ENCODE measurements at places on chromosomes 12 and 14. TPM values are rescaled to one million over a fixed set of nuclear protein-coding genes. Genes with fewer than 3 reads are reported as not detected.

Gene CABP1
- 0.10 TPM for total RNA-seq

Gene TPPP2
- total RNA-seq: 4.6 TPM

Gene ENTPD5
- total RNA-seq: 173 TPM

Gene KRT73
- total RNA-seq: not detected

Gene SRSF9
- 57.8 TPM for total RNA-seq

Gene BATF
- 1.4 TPM for total RNA-seq

Gene CIDEB
- total RNA-seq: 216 TPM

Gene ST8SIA1
- total RNA-seq: not detected

Gene CCDC197
- not detected for total RNA-seq

Gene CCDC92
- 21.2 TPM for total RNA-seq

Gene ATXN3
- total RNA-seq: 9.3 TPM

Gene FAM161B
- total RNA-seq: 1.3 TPM

Gene DEGS2
- total RNA-seq: 0.93 TPM

Gene ADGRD1
- 11.6 TPM for total RNA-seq

Gene DNAJC22
- 42.3 TPM for total RNA-seq

Gene GDF11
- 1.1 TPM for total RNA-seq

Gene TOMM20L
- not detected for total RNA-seq

- no peak for DNase-seq
These were observed 63.2 kb downstream of the AMN start for GRCh38 chr14:102985665-102986064.

- no peak for DNase-seq
These were observed 608 bp downstream of the ZNF410 start for GRCh38 chr14:73887318-73887616.

DNA sequence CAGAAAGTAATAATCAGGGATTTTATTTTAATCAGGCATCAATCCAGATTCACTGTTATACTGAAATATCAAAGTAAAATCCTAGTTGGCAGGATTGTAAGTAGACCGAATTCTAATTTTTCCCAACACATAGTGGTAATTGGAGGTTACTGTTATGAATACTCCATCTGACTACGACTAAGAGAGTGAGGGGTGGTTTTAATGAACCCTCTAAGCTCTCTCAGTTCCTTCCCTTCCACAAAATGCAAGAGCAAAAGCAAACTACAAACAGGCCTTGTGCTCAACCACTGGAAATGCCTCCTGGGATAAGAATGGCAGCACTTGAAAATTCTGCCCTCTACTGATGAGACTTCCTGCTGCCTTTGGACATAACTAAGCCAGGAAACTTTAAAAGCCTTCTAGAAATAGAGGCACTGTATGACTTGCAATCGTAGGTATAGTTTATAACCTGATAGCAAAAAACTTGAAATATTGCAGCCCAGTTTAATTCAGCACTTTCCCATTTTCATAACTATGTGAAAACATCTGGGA lies 184.8 kb downstream of the SLC16A7 start:
- DNase-seq: no peak

DNA sequence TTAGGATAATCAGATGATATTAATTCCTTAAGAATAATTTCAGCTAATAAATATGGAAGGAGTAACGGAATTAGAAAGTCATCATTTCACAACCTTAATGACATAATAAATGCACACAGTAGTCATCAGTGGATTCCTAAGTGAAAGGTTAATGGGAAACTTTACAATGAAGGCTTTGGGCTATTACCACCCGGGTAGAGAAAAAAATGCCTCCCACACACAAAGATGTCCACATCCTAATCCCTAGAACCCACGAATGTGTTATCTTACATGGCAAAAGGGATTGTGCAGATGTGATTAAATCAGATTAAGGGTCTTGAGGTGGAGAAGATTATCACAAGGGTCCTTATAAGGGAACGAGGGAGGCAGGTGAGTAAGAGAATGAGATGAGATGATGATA lies 5.6 kb downstream of the TMED10 start:
- DNase-seq: no peak

GRCh38 chr12:1272142-1272541 lies 281.1 kb downstream of the ERC1 start:
- no peak for DNase-seq

DNA sequence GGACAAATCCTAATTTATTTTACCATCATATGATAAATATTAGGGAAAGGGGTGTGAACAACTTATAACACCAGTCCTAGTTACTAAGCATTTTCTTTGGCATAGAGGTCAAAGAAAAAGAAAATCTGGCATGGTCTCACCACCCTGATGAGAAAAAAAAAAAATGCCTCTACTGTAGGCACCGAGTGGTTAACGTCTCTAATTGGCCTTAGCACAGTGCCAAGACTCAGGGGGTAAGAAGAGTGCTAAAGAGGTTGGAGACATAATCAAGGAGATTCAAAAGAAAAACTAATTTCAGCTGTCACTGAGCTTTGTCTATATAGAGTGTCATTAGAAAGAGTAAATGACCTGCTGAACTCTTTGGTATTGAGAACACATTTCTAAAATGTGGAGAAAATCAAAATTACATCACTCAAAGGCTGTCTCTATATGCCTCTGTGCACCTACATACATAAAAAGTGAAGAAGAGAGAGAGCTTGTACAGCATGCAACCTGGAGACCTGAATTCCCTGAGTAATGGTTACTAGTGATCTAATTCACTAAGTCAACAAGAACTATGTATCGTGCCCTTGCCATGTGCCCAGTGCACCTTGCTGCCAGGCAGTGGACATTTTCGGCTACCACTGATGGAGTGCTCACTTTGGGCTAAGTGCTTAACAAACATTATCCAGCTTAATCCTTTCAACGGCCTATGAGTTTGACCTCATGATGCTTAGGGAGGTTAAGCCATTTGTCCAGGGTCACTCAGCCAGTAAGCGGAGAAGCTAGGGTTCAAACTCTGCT lies 113.8 kb upstream of the G2E3 start:
- no peak for DNase-seq

- no peak for DNase-seq
These were observed 43.3 kb downstream of the AEBP2 start for GRCh38 chr12:19482551-19483109.

- no peak for DNase-seq
These were observed 117.9 kb upstream of the SFSWAP start for GRCh38 chr12:131592972-131593371.

GRCh38 chr12:47318963-47319362 lies 239.2 kb upstream of the AMIGO2 start:
- DNase-seq: no peak

- DNase-seq: no peak
These were observed 98.6 kb downstream of the FIGNL2 start for GRCh38 chr12:51749986-51750317.

GRCh38 chr14:71714225-71714624 lies 218.0 kb upstream of the RGS6 start:
- no peak for DNase-seq

- DNase-seq: no peak
These were observed 494.3 kb upstream of the ATXN7L3B start for GRCh38 chr12:74043343-74043742.

- no peak for DNase-seq
These were observed 59.6 kb downstream of the FBXL14 start for GRCh38 chr12:1534748-1535147.

DNA sequence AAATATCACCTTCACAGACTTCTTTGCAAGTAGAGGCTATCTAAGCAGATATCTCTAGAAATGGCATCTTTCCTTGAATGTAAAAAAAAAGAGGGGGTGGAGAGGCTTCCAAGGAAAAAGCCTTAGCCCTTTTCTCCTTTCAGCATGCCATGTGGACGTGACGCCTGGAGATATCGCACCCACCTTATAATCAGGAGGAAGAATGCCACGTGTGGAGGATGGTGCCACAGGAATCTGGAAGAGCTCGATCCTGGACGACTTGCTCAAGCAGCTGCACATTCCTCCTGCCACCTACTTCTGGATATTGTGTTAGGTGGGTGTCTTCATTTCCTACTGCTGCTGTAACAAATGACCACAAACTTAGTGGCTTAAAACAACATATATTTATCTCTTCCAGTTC lies 203.6 kb downstream of the NUAK1 start:
- DNase-seq: no peak

DNA sequence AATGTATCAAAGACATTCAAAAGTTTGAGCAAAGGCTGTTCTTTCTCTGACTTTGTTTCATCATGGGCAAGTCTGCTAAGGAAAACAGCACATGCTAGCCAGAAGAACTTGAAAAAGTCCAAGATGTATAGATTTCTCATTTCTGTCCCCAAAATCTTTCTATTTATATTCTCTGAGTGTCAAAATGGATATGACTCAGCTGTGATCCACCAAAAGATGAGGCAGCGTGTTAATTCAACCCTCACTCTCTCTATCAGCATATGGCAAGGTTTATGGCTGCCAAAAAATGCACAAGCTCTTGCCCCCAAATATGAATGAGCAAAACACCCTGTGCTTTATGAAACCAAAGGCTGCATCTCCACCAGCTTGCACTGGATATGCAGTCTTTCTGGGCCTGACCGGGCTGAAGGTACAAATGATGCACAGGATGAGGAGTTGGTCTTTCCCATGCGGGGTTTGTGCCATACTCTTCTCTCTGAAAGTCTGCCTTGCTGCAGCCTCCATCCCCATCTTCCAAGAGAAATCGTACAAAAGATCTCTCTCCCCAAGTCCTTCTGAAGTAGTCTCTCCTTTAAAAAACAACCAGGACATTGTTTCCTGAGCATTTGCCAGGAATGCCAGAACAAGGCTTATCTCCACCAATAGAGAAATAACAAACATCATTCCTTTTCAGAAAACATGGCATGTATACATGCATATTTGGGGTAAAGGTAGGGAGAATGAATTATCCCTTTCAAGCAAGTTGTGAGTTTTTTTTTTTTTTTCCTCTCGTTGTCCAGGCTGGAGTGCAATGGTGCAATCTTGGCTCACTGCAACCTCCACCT lies 203.4 kb downstream of the TMX1 start:
- no peak for DNase-seq

- DNase-seq: no peak
These were observed 717.7 kb upstream of the USP15 start for GRCh38 chr12:61542551-61542950.

- DNase-seq: no peak
These were observed 651.5 kb downstream of the FSCB start for GRCh38 chr14:43855556-43855955.

- no peak for DNase-seq
These were observed 209.1 kb downstream of the NUBPL start for GRCh38 chr14:31770271-31770670.

- no peak for DNase-seq
These were observed 2.1 kb upstream of the PTPN6 start for GRCh38 chr12:6948873-6949594.

GRCh38 chr14:71541973-71542690 lies 390.1 kb upstream of the RGS6 start:
- DNase-seq: no peak

- DNase-seq: no peak
These were observed 3.0 kb downstream of the SSTR1 start for GRCh38 chr14:38210587-38211216.

DNA sequence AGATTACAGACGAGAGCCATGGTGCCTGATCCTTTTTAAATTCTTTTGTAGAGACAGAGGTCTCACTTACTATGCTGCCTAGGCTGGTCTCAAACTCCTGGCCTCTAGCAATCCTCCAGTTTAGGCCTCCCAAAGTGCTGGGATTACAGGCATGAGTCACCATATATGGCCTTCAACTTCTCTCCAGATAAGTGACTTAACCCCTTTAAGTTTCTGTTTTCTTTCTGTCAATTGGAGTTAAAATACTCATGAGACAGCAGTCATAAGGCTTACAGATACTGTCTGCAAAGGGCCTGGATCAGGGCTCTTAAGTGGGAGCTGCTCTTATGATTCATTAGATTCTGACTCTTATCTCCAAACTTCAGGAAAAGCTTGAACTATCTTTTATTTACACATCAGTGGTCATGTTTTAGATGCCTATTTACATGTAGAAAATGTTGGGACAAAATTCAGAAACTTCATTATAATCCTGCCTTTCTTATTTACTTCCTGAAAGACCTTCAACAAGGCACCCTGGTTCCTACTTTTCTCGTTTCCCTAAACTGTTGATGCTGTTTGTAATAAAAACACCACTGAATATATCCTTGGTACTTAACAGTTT lies 271.5 kb upstream of the TBX3 start:
- no peak for DNase-seq

GRCh38 chr12:53758081-53758729 lies 6.4 kb upstream of the CISTR start:
- no peak for DNase-seq

DNA sequence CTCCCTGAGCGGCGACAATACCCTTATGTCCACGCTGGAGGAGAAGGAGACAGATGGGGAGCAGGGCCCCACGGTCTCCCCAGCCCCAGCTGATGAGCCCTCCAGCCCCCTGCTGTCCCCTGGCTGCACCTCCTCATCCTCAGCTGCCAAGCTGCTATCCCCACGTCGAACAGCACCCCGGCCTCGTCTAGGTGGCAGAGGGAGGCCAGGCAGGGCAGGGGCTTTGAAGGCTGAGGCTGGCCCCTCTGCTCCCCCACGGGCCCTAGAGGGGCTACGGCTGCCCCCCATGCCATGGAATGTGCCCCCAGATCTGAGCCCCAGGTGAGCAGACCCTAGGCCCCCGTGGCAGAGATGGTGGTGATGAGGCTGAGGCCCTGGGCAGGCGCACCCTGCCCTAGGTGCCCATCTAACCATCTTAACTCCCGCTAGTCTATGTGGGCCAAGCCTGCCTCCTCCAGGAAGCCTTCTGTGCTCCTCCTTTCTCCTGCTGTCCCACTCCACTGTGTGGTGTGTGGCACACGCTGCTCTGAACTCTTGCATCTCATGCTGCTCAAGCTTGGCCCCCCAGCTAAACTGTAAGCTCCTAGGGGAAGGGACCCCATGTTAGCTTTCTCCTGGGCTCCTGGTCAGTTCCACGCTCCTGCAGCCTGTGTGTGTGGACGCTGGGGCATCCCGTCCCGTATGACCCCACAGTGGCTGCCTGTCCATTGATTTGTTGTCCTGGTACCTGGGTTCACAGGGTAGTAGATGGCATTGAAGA lies 12.1 kb downstream of the MCRS1 start:
- no peak for DNase-seq

Measured in left lobe of liver (tissue), 2 donors.